ENCODE measurements at places on chromosomes 1 and 21.

GRCh38 chr1:155080312-155081228 is 1.9 kb downstream of the EFNA3 start:
- no peak for DNase-seq

- DNase-seq: no peak
Observed at GRCh38 chr1:156748670-156749418, 2.6 kb downstream of the HDGF start.

- DNase-seq: no peak
Observed at GRCh38 chr1:81548918-81549587, 251.7 kb upstream of the ADGRL2 start.

- no peak for DNase-seq
Observed at GRCh38 chr1:161071886-161072371, 2.2 kb upstream of the ARHGAP30 start.

DNA sequence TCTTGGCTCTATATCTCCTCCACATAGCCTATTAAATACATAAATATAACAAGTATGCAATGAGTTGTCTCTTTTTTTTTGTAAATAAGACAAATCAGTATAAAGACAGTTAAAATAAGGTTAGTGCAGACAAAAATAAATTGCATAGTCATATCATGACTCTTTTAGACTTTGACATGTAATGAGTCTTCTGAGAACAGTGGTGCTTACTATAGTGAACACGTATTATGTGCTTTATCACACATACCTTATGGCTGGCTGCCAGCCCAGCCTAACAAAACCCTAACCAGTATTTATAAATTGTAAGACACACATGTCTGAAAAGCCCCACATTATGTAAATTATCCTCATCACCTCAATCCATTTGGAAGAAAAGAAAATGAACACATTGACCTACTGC is 29.1 kb upstream of the F13B start:
- no peak for DNase-seq
